ENCODE measurements at places on chromosomes 5 and 9.

DNA sequence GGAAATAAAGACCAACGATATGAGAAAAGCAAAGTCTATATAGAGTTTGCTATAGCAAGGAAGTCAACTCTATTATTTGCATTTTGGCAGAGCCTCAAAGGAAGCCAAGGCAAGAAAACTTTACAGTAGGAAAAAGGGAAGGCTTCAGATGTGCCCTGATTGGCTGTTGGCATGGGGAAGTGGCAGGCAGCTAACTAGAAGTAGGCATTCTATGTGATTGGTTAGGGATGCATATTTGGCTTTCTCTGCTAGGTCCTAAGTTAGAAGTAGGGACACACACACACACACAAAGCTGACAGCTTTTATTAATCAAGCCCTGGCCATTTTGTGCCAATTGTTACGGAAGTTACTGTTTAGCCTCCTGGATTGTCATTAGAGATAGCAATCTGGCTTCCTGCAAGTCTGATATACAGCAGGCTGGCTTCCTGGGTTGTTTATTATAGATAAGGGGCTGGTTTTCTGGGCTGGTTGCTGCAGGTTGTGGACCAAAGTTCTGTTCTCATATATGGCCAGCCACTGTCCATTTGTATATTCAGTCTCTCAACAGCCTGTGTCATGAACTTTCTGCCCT, 308.1 kb upstream of the GRAMD2B start:
- no peak for DNase-seq
- no peaks in the 10 kb centered on the region for H3K27me3 ChIP-seq
- H3K4me3 ChIP-seq, result no peak overlapping the region

DNA sequence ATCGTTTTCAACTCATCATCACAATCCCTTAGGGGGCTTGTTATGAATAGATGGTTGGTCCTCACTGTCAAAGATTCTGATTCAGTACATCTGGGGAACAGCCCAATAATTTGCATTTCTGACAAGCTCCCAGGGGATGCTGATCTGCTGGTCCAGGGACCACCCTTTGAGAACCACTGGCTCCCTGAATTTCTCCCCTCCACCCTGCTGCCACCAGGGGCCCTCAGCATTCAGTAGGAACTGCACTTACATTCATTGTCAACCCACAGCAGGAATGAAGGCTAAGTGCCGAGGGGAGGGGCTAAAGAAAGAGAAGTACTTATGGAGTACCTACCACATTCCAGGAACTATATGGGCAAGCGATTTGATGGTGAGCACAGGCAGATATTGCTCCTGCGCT, 85.9 kb downstream of the BOD1 start:
- H3K36me3 ChIP-seq, result no peaks in the 10 kb centered on the region
- DNase-seq, result no peak
- H3K4me1 ChIP-seq, result no peaks in the 10 kb centered on the region
- H3K27ac ChIP-seq, result no peak overlapping the region

DNA sequence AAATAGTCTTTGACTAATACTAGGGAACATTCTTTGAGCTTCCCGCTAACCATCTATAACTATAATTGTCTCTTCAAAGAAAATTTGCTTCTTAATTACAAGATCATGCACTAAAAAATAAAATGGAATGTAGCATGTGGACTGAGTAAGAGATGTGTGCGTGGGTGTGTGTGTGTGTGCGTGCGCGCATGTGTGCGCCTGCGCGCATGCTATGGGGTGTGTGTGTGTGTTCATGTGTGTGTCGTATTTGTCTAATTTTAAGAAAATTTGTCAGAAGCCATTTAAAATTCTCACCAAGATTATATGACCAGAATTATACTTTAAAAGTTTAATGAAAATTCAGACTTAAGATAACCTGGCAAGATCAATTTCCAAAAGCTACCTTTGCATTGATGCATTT, 593.0 kb downstream of the ACTL7B start:
- no peak for DNase-seq
- no peaks in the 10 kb centered on the region for H3K36me3 ChIP-seq
- no peak overlapping the region for H3K27ac ChIP-seq
- no peaks in the 10 kb centered on the region for H3K27me3 ChIP-seq
- H3K4me3 ChIP-seq, result no peak overlapping the region

DNA sequence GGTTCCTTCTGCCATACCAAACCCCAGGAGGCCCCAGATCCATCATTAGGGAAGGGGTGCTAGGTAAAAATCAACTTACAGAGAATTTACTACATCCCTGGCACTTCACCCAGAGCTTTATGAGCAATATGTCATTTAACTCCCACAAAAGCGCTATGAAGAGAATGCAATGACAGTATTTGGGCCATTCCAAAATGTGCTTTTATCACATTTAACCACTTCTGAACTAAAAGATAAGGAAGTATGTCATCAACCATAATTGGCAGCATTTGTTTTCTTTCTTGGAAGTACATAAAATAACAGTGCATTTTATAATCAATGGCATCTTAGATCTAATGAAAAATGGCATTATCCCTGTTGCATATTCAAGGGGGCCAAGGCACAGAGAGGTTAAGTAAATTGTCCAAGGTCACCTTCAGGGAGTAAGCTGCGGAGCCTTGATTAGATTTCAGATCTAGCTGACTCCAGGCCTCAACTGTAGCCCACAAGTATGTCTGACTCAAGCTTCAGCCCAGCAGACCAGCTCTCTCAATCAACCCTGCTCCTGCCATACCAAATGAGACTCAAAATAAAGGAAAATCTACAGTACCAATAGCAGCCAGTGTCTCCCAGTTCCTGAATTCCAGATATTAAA, 16.5 kb downstream of the SH3TC2 start:
- H3K36me3 ChIP-seq, result no peaks in the 10 kb centered on the region
- H3K27me3 ChIP-seq, result no peaks in the 10 kb centered on the region
- H3K4me1 ChIP-seq, result no peaks in the 10 kb centered on the region
- no peak overlapping the region for H3K4me3 ChIP-seq
- no peak overlapping the region for H3K27ac ChIP-seq
- DNase-seq, result no peak

DNA sequence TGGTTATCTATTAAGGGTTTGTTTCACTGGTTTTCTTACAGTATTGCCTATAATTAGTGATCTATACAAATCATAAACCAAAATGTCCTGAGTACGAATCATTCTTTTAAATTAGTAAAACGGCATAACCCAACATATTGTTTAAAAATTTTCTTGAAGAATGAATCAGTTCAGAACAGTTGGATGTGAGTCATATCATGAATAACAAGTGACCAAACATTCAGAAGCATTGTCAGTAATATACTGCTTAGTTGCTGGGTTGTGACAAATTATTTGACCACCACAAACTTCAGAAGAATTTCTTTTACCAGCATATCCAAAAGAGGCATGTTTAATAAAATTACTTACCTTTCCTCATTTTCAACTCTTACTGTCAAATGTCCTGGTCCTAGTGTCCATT, 111.2 kb downstream of the UNC13B start:
- peaks cover 2% of the 10 kb centered on the region for H3K36me3 ChIP-seq
- peaks cover 22% of the 10 kb centered on the region for H3K27me3 ChIP-seq
- H3K4me3 ChIP-seq, result no peak overlapping the region
- no peak for DNase-seq

DNA sequence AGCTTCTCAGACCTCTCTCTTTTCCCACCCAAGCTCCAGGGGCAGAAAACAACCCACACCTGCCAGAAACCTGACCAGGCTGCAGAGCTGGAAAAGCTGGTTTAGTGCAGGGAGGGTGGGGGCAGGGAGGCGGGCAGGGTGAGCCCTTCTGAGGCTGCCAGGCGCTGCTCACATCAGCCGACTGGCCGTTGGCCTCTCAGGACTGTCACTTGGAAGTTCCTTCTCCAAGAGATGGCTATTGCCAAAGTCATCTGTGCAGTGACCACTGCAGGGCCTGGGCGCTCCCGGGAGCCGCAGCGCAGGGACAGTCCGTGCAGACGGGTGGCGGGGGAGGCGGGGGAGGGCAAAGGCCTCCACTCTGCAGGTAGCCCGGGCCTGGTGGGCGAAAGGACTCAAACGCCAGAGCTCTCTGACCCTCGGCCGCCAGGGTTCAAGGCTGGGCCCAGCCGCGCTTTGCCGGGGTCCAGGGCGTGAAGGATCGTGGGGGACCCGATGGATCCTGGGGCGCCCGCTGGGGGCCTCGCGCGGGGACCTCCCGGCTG, 205.0 kb upstream of the IER5L start:
- no peaks in the 10 kb centered on the region for H3K27me3 ChIP-seq
- peaks cover 14% of the 10 kb centered on the region for H3K4me1 ChIP-seq
- H3K4me3 ChIP-seq, result peak overlapping the region; percentile 62
- DNase-seq, result peak; percentile 13
- H3K36me3 ChIP-seq, result no peaks in the 10 kb centered on the region

DNA sequence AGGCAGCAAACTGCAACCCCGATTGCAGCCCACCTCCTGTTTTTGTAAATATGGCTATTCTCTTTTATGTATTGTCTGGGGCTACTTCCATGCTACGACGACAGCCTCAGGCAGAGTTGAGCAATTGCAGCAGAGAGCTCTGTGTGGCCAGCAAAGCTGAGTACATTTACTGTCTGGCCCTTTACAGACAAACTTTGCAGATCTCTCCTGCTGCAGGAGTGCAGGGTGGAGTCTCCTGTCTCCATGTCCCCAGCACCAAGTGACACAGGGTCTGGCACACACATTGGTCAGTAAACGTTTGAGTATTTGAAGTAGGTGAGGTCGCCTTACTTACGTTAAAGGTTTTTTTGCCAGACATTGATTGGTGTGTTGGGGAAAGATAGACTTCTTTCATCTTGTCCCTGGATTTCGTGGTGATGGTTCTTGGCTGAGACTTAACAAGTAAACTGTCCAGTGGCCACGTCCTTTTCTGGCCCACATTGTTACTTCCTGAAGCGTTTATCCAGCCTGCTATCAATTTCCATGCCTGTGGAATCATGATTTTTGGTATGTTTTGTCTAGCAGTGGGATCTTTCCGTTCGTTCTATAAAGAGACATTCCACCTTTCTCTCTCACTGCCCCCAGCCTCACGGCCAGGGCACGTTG, 27.2 kb downstream of the PRRC2B start:
- no peaks in the 10 kb centered on the region for H3K27me3 ChIP-seq
- H3K36me3 ChIP-seq, result peaks cover 22% of the 10 kb centered on the region
- peaks cover 72% of the 10 kb centered on the region for H3K4me1 ChIP-seq
- DNase-seq, result no peak
- H3K4me3 ChIP-seq, result no peak overlapping the region

DNA sequence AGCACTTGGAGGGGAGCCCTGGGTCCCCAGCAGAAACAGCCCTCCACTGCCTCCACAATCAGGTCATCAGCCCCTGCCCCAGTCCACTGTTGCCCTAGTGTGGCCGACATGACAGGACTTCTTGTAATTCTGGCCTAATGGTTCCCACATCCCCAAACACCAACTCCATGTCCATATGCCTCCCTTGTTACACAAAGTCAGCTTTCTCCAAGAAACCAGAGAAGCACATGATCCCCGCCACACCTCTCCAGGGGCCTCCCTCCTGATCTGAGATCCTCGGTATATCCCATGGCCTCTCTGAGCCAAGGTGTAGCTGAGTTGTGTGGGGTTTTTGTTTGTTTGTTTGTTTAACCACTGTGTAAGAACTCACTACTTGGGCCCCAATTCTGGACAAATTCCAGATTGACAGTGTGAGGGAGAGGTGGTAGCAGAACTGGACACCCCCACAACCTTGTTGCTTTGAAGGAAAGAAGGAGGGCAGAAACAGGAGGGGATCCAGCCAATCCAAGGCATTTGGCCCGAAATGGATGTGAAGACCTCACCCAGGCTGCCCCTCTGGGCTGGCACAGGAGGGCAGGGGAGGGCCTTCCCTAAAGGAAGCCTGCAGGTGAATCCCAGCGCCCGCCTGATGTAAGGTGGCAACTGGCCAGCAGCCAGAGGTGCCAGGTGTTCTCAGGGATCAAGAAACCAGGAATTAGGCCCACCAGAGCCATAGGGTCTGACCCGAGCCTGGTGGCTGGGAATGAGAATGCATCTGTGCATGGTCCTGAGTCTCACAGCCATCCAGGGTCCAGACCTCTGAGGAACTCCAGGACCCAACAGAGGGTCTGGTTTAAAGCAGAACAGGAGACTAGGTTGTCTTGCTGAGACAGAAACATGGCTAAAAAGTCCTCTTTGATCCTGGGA, 13.4 kb downstream of the IRF1 start:
- no peaks in the 10 kb centered on the region for H3K27me3 ChIP-seq
- H3K4me3 ChIP-seq, result no peak overlapping the region
- peaks cover 6% of the 10 kb centered on the region for H3K36me3 ChIP-seq
- DNase-seq, result no peak

GRCh38 chr5:75668977-75669689, 48.1 kb downstream of the POC5 start:
- DNase-seq, result peak; percentile 68
- peak overlapping the region; percentile 78 for H3K4me3 ChIP-seq
- H3K27me3 ChIP-seq, result no peaks in the 10 kb centered on the region
- peaks cover 40% of the 10 kb centered on the region for H3K4me1 ChIP-seq

DNA sequence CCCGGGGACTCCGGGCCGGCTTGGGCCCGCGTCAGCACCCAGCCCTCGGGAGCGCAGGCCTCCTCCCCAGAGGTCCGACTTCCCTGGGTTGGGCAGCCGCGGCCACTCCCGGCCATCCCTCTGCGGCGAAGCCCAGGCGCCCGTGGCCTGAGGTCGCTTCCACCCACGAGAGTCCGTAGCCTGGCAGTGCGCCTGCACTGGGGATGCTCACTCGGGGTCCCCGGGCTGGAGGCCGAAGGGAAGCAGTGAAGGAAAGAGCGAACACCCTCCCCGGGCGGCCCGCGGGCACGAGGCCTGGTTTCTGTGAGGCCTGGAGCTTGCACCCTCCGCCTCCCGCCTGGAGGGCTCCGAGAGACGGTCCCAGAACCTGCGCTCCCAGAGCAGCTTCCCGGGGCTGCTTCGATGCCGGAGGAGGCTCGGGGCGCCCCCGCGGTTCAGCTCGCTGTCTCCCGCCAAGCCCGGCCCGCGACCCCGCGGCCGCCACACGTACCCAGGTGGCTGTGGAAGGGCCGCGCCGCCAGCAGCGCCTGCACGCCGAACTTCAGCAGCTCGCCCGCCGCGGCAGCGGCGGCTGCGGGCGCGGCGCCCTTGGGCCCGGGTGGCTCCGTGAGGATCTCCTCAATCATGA, 607 bp downstream of the BARX1 start:
- no peak overlapping the region for H3K27ac ChIP-seq
- peaks cover 75% of the 10 kb centered on the region for H3K27me3 ChIP-seq
- peaks cover 51% of the 10 kb centered on the region for H3K4me1 ChIP-seq
- peaks cover 3% of the 10 kb centered on the region for H3K36me3 ChIP-seq
- H3K4me3 ChIP-seq, result no peak overlapping the region

Data from activated naive CD8-positive, alpha-beta T cell treated with anti-CD3 and anti-CD28 coated beads, Interleukin-2, amount 50 U/mL, for 24 hours (primary cell).